ENCODE measurements at places on chromosomes 12 and 14. TPM values are rescaled to one million over a fixed set of nuclear protein-coding genes. Genes with fewer than 3 reads are reported as not detected.

DNA sequence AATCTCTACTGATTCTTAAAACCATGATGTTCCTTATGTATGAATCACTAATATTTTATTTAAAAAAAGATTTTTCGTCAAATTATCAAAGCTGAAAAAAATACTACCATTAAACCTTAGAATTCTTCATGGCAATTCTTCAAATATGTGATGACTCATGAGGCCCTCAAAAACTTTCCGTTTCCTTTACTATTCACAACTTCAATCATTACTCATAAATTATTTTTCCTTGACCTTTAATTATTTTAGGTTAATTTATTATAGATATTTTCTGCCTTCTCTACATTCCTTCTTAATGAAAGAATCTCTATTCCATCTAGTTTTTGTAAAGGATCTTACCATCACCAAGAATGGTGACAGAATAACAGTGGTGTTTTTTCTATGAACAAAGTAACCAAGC, 162.1 kb upstream of the SOX5 start:
- no peak for DNase-seq
- H3K27ac ChIP-seq, result no peak overlapping the region
- H3K4me1 ChIP-seq, result no peaks in the 10 kb centered on the region
- no peaks in the 10 kb centered on the region for H3K27me3 ChIP-seq
- no peaks in the 10 kb centered on the region for H3K36me3 ChIP-seq

DNA sequence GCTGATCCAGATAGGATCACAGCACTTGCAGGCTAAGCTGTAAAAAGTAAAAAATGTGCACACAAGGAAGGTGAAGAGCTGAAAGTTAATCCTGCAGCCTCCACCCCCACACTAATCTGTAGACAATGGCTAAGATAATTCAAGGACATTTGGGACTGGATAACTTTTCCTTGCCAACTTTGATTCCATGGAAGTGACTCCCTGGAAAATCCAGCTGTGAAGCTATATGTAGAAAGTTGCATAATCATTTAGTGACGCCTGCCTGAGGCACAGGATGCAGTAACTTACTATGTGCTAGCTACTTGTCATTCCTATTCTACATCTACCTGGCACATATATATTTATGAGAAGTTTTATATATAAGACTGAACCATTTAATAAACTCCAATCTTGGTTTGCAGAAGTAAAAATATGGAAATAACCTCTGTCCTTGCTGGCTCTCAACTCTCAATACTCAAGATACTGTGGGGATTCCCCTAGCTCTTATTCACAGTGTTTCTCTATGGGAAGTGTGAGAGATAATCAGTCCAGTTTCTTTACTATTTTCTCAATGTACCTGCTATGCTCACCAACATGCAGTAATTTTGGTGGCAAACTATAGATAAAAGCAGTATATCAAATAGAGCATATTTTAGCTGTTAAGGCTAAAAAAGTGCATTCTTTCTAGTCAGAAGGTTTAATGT, 14.8 kb downstream of the LDHB start:
- DNase-seq, result no peak
- no peaks in the 10 kb centered on the region for H3K27me3 ChIP-seq
- no peak overlapping the region for H3K27ac ChIP-seq
- H3K36me3 ChIP-seq, result peaks cover 79% of the 10 kb centered on the region

DNA sequence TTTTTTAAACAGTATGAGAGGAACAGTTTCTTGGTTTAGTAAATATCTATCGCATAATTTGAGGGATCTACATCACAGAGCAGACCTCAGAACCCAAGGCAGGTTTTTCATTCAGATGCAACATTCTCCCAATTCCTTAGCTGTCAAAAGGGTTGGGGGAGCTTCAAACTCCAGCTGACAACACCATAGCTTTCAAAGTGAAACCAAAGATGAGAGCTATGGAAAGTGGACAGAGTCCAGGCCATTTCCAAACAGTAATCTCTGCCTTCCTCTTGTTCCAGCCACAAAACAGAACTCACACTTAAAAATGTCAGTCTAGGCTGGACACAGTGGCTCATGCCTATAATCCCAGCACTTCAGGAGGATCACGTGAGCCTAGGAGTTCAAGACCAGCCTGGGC, 87.8 kb downstream of the SPRING1 start:
- DNase-seq, result no peak
- H3K27me3 ChIP-seq, result peaks cover 18% of the 10 kb centered on the region
- no peak overlapping the region for H3K27ac ChIP-seq

DNA sequence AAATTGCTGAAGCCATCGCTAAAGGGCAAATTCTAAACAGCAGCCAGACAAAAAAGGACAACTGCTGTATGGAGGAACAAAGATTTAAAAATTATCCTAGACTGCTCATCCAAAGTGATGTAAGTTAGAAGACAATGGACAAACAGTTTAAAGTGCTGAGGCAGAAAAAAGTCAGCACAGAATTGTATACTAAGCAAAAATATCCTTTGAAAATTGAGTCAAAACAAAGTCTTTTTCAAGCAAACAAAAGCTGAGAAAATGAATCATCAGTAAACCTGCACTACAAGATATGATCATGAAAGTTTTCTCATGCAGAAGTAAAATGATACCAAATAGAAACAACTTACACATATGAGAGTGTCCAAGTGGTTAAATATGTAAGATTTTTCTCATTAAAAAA, 43.6 kb downstream of the EML5 start:
- no peaks in the 10 kb centered on the region for H3K27me3 ChIP-seq
- H3K4me1 ChIP-seq, result no peaks in the 10 kb centered on the region
- H3K36me3 ChIP-seq, result no peaks in the 10 kb centered on the region
- H3K4me3 ChIP-seq, result no peak overlapping the region
- DNase-seq, result no peak

DNA sequence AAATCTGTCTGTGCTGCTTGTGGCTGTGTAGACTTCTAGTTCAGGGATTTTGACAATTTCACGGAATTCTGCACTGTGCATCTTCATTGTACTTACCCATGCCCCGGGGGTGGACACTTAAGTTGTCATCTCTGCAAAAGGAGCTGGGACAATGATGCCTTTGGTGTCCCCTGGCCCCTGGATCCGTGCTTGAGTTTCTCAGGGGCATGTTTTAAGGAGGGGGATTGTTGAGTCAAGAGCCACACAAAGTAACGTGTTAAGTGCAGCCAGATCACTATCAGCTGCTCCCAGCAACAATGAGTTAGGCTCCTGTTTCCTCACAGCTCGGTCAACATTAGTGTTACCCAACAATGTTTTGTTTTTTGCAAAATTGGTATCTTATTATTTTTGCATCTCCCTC, 305.0 kb upstream of the DIO3 start:
- DNase-seq, result peak; percentile 41
- no peak overlapping the region for H3K4me3 ChIP-seq
- H3K4me1 ChIP-seq, result peaks cover 7% of the 10 kb centered on the region
- H3K27me3 ChIP-seq, result peaks cover 5% of the 10 kb centered on the region

DNA sequence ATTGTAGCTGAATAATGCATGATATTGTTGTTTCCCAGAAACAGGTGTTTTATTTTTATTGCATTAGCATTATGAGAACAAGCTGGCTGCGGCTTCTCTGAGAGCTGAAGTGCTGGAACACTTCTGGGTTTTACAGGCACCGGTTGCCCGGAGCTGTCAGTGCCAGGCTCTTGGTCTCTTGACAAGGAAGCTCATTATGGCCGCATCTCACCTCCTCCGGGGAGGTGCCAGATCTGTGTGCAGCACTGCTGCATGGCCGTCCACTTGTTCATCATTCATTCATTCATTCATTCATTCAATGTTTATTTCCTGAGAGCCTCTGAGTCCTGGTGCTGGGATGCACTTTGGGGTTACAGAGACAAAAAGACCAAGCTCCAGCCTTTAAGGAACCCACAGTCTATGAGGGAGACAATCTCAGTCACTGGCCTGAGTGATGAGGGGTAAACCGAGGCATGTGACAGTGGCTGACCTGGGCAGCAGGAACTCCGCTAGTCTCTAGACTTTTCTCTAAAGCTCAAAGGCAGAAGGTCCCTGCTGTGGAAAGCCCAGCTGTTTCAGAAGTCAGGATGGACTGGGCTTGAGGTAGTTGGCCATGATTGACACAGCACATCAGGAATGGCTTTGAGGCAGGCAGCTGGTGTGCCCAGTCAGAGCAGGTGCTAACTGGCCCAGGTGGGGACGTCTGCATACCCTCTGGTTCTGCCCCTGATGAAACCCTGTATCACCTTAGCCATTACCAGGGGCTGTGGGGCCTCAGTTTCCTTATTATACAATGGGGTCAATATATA, 181.0 kb downstream of the ADGRD1 start:
- H3K36me3 ChIP-seq, result no peaks in the 10 kb centered on the region
- H3K4me3 ChIP-seq, result no peak overlapping the region
- H3K4me1 ChIP-seq, result no peaks in the 10 kb centered on the region
- no peaks in the 10 kb centered on the region for H3K27me3 ChIP-seq
- H3K27ac ChIP-seq, result no peak overlapping the region

- no peak overlapping the region for H3K4me3 ChIP-seq
- H3K4me1 ChIP-seq, result no peaks in the 10 kb centered on the region
- H3K36me3 ChIP-seq, result no peaks in the 10 kb centered on the region
- no peak for DNase-seq
These were observed 74.9 kb downstream of the PAWR start for GRCh38 chr12:79615596-79616560.

- H3K4me1 ChIP-seq, result peaks cover 9% of the 10 kb centered on the region
- no peak overlapping the region for H3K4me3 ChIP-seq
These were observed 206.7 kb upstream of the PWP1 start for GRCh38 chr12:107478881-107479280.

GRCh38 chr14:105075379-105076295, 10.4 kb upstream of the GPR132 start:
- H3K27me3 ChIP-seq, result peaks cover 13% of the 10 kb centered on the region
- peak; percentile 79 for DNase-seq
- no peak overlapping the region for H3K27ac ChIP-seq
- H3K4me1 ChIP-seq, result peaks cover 17% of the 10 kb centered on the region
- no peak overlapping the region for H3K4me3 ChIP-seq

DNA sequence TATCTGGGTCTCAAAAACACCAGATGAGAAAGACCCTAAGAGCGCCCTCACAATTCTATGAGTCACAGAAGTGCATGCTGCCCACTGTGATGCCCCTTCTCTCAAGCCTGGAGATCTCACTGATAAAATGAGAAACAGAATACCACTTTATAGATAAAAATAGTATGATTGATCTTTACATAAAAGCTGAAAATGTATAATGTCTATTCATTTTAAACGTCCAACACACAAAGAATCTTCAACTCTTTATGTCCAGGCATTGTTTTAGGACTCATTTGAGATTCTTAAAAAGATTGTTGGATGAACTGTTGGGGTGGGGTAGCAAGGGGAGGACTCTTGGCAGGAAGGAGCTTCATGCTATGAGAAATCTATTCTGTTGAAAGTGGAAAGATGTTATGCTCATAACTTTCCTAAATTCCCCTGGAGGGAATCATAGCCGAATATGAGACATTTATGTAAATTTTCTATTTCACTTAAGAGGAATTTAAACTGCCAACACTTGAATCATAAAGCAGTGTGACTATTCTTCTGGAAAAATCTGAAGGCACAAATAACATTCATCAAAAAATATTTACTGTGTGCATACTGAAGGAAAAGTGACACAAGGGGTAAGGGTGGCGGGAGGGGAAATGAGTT, 174.6 kb downstream of the STXBP6 start:
- H3K27ac ChIP-seq, result no peak overlapping the region
- no peak for DNase-seq
- peaks cover 14% of the 10 kb centered on the region for H3K27me3 ChIP-seq
- no peaks in the 10 kb centered on the region for H3K36me3 ChIP-seq

GRCh38 chr14:63650256-63650952, 8.7 kb upstream of the WDR89 start:
- peaks cover 11% of the 10 kb centered on the region for H3K36me3 ChIP-seq
- peak; percentile 79 for DNase-seq
- no peaks in the 10 kb centered on the region for H3K27me3 ChIP-seq
- H3K27ac ChIP-seq, result peak overlapping the region; percentile 90
- H3K4me3 ChIP-seq, result peak overlapping the region; percentile 46

GRCh38 chr12:41151793-41152192, 36.3 kb upstream of the PDZRN4 start:
- no peak overlapping the region for H3K4me3 ChIP-seq
- DNase-seq, result no peak
- H3K27ac ChIP-seq, result no peak overlapping the region
- H3K27me3 ChIP-seq, result no peaks in the 10 kb centered on the region

- no peak overlapping the region for H3K27ac ChIP-seq
- peaks cover 2% of the 10 kb centered on the region for H3K4me1 ChIP-seq
- DNase-seq, result no peak
- no peaks in the 10 kb centered on the region for H3K27me3 ChIP-seq
These were observed 27.1 kb downstream of the KCTD10 start for GRCh38 chr12:109449845-109450532.

DNA sequence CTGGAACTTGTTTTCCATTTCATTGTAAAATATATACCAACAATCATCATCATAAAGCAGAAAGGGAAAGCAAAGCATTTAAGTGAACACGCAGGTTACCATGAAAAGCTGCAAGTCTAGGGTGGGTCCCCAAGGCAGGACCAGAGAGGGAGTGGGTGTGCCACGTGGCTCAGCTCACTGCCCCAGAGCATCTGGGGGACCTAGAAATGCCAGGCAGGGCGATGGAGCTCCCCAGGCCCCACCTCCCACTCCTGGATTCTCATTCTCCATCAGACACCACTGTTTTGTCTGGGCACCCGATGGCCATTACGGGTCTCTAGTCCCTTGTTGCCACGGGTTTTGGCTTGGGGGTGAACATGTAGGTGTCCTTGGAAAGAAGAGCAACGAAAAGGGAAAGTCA, 34.7 kb downstream of the BCL11B start:
- H3K27ac ChIP-seq, result peak overlapping the region; percentile 99
- H3K27me3 ChIP-seq, result no peaks in the 10 kb centered on the region
- H3K4me1 ChIP-seq, result peaks cover 93% of the 10 kb centered on the region
- peak; percentile 76 for DNase-seq

DNA sequence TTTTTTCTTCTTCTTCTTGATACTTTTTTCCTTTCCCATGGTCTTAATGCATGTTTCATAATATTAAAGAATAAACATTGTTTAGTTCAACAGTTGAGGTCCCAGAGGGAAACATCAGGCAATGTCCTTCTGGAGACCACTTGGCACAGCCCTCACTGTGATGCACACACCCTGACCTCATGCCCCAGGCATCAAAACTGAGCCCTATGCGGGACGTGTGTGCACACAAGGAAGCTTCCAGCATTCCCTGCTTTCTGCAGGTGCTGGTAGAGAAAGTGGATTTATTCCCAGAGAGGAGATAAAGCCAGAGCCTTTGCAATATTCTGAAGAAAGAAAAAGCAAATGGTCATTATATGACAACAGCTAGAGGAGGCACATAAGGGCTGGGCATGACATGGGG, 16.0 kb upstream of the CMKLR1 start:
- no peak overlapping the region for H3K4me3 ChIP-seq
- H3K4me1 ChIP-seq, result no peaks in the 10 kb centered on the region
- H3K27me3 ChIP-seq, result peaks cover 1% of the 10 kb centered on the region

The HPD gene
- not detected for total RNA-seq

The SOAT2 gene
- total RNA-seq, result not detected

The STAB2 gene
- not detected for total RNA-seq

The BEGAIN gene
- total RNA-seq, result 3.0 TPM

Measured in activated CD4-positive, alpha-beta T cell treated with anti-CD3 and anti-CD28 coated beads, Interleukin-2, amount 10 ng/mL, durations not matched to agents 24 days and 14 days (primary cell).